ENCODE measurements at places on chromosomes 2 and 18. TPM values are rescaled to one million over a fixed set of nuclear protein-coding genes. Genes with fewer than 3 reads are reported as not detected.

GRCh38 chr2:178951266-178952006 lies 98.5 kb downstream of the CCDC141 start:
- DNase-seq: no peak

GRCh38 chr2:46029332-46029811 lies 267.8 kb upstream of the EPAS1 start:
- no peak for DNase-seq

GRCh38 chr18:46546111-46546640 lies 110.8 kb downstream of the LOXHD1 start:
- DNase-seq: no peak

DNA sequence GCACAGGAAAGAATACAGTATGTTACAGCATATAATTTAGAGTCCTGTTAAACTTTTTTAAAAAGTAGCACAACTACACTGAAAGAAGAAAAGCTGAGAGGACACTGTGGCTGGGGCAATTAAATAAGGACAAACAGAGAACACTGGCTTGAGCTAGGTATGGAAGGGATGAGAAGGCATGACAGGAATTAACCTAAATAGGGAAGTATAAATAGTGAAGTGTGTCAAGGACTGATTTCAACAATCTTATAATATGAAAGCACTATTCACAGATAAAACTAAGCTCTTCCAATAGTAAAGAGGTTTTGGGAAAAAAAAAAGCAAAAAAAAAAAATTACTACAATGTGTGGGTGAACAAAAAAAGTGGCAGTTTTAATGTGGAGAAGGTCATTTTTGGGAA lies 45.5 kb downstream of the PPP3R1 start:
- DNase-seq: no peak

DNA sequence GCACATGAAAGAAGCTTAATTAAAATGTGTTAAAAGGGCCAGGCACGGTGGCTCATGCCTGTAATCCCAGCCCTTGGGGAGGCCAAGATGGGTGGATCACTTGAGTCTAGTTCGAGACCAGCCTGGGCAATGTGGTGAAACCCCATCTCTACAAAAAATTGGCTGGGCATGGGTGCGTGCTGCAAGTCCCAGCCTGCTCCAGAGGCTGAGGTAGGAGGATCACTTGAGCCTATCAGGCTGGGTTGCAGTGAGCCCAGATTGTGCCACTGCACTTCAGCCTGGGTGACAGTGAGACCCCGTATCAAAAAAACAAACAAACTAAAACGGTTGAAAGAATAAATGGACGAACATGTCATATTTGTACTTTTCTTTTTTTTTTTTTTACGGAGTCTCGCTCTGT lies 26.0 kb downstream of the REL start:
- no peak for DNase-seq

Gene TMEM169
- total RNA-seq: 34.8 TPM
